ENCODE measurements at places on chromosomes 13 and 19.

GRCh38 chr13:25085125-25085742 lies 10.7 kb upstream of the PABPC3 start:
- DNase-seq, result no peak

DNA sequence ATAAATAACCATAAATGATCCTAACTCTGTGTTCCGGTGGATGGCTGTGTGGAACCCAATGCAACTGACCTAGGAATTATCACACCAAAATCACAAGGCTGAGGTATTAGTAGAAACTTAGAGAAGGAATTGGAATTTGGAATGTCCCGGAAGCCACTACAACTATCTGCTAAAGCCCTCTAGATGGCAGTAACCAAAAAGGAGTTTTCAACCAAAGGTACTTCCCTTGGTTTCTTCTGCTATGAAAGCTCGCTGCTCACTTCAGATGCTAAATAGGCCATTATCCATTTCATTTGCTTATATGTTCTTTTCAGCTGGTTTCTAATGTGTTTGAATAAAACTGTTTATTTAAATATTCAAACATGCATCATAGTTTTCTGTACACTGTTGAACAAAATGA lies 1589.1 kb upstream of the SPRY2 start:
- no peak for DNase-seq

DNA sequence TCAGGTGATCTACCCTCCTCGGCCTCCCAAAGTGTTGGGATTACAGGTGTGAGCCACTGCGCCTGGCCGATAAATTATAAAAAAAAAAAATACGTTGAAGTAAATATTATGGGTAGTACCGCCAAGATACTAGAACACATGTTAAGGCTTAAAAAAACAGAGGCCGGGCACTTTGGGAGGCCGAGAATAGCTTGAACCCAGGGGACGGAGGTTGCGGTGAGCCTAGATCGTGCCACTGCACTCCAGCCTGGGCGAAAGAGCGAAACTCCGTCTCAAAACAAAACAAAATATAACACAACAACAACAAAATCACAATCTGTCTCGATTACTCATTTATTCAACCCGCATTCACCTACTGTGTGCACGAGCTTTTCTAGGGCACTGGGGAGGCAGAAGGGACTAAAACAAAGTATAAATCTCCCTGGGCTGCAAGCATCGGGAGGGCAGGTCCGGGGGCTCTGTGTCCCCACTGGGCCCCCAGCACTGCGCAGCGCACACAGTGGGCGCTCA lies 1.3 kb upstream of the BICRA start:
- DNase-seq, result no peak

- no peak for DNase-seq
These were observed 75.9 kb downstream of the TNFSF11 start for GRCh38 chr13:42649831-42650230.

- DNase-seq, result no peak
These were observed 718.8 kb upstream of the SGCG start for GRCh38 chr13:22461854-22462490.

DNA sequence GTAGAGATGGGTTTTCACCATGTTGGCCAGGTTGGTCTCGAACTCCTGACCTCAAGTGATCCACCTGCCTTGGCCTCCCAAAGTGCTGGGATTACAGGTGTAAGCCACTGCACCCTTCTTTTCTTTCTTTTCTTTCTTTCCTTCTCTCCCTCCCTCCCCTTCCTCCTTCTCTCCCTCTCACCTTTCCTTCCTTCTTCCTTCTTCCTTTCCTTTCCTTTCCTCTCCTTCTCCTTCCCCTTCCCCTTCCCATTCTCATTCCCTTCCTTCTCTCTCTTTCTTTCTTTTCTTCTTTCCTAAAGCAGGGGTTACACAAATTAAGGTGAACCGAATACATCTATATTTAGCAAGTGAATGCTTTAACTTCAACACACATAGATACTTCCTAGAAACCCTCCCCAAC lies 58.0 kb upstream of the URI1 start:
- DNase-seq, result no peak

- no peak for DNase-seq
These were observed 49.7 kb downstream of the ESD start for GRCh38 chr13:46747031-46747820.

DNA sequence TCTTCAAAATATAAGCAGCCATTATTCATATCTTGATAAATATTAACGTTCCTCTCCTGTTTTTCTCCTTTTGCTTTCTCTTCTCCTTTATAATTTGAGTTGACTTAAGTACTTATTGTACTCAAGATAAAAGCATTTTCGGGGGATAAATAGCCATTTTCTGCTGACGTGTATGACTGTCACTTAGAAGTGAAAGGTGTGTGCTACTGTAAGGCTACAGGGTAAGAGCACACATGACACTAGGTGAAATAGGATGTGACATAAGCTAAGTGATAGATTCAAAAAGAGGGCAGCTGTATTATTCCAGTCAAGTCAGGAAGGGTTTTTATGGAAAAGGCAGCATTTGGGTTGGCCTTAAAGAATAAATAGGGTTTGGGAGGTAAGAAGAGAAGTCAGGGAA lies 128.5 kb downstream of the GPC6 start:
- no peak for DNase-seq

GRCh38 chr19:2478756-2479555 lies 3.0 kb downstream of the GADD45B start:
- DNase-seq, result no peak

GRCh38 chr19:9941671-9942070 lies 5.4 kb upstream of the OLFM2 start:
- no peak for DNase-seq

DNA sequence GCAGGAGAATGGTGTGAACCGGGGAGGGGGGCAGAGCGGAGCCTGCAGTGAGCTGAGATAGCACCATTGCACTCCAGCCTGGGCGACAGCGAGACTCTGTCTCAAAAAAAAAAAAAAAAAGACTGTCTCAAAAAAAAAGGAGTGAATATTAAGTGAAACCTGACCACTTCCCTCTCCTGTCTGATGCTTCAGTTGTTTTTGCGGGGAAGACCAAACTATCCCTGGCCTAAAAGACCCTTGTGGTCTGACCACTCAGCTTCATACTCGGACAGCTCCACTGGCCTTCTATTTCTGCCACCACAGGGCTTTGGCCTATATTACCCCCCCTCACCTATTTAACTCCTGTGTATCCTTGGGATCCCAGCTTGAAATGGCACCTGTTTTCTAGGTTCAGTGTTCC lies 2.3 kb downstream of the CLASRP start:
- DNase-seq, result no peak

GRCh38 chr19:34639491-34640085 lies 37.4 kb downstream of the SCGB2B2 start:
- no peak for DNase-seq

- no peak for DNase-seq
These were observed 13.9 kb downstream of the FOXO1 start for GRCh38 chr13:40652588-40652940.

DNA sequence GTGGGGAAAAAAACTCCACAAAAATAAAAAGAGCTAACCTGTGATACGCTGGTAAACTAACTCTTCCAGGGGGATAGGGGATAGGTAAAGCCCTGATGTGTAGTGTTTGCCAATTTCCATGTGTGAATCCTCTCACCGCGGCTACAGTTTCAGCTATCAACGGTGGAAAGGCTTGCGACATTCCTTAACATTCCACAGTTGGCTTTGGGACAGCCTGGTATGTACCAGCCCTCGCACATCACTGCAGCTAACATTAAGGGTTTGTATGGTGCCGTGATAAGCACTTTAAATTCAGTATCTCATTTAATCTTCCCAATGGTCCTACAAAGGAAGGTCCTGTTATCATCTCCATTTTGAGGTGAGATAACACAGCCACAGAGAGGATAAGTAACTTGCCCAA lies 112.4 kb downstream of the KATNAL1 start:
- DNase-seq, result no peak

Measured in cortex of kidney (tissue), 1 donor.